ENCODE measurements at places on chromosomes 4 and X.

DNA sequence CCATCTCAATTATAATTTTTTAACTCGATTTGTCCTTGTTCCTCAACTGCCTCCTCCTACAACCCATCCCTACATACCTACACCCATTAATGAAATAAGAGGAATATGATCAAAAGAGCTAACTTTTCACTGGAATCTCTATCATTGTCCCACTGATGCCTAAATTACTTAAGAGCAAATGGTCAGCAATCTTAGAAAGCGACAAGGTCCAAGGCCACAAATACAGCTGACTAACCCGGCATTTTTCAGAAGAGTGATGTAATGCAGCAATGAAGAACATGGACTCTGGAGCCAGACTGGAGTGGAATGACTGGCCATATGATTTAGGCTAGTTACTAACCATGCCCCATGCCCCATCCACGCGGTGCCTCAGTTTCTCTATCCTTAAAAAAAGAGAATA lies 56.2 kb downstream of the PPA2 start:
- no peak for DNase-seq

DNA sequence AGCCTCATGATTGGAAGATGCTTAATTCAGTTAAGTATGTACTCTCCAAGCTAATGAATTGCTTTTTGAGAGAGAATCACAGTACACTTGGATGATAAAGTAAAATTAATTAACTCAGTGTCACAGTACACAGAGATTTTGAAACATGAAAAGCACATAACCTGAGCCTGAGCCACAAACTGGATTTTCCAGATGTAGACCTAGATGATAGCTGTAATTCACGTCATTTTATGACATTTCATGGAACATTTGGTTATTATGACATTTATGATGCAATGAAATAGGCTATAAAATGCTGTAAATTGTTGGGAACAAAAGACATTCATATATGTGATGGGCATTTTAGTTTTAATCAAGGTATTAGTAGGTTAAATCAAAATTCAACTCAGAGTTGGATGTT lies 983.7 kb downstream of the STPG2 start:
- no peak for DNase-seq

DNA sequence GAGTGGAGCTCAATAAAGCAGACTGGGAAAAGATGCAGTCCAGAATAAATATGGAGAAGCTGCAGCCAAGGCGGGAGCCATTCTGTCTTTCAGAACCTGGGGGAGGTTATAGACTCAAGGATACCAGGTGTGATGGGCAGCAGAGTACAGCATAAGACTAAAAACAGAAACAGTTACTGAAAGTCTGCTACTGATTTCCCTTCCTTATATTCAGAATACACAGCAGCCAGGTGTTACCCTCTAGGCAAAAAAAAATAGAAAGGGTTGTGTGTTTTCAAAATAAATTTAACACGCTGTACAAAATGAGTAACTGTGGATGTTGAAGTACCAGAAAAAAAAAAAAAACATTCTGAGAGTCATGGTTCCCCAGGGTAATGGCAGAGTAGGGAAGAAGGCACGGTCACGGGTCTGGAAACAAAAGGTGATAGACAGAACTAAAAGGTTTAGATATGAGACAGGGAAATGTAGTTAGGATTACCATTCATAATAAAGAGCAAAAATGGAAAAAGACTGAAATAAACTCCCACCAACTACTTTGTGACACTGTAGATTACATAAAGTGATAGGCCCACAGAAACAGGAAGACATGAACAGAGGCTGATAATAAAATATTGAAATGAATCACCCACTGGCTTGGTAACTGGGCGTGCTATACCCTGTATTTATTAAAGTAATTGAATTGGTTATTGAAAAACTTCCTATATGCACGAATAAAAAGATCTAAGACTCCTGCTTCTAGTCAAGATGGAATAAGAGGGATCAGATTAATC lies 10.8 kb upstream of the HHIP start:
- DNase-seq, result no peak

DNA sequence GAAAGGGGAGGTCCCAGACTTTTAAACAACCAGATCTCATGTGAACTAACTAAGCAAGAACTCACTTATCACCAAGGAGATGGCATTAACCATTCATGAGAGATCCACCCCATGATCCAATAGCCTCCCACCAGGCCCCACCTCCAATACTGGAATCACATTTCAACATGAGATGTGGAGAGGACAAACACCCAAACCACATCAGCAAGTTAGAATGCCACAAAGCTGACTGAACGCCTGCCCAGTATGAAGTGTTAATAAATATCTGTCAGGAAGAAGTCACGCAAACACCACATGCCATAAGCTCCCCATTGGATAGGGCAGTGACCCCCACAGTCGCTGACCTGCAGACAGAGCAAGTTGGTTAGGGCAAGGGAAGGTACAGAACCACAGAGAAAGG lies 14.3 kb downstream of the SLC10A6 start:
- no peak for DNase-seq

DNA sequence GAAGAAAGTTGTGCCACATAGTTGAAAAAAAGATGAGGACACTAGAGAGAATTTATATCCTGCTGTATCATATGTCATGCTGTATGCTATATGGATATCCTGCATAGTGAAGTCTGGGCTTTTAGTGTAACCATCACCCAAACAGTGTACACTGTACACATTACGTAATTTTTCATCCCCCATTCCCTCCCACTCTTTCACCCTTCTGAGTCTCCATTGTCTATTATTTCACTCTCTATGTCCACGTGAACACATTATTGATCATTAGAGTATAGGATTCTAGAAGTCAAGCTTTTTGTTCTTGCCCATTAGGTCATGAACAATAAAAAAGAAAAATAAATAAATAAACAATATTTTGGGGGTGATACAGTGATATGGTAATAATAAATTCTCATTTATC lies 18.0 kb upstream of the FRYL start:
- no peak for DNase-seq

DNA sequence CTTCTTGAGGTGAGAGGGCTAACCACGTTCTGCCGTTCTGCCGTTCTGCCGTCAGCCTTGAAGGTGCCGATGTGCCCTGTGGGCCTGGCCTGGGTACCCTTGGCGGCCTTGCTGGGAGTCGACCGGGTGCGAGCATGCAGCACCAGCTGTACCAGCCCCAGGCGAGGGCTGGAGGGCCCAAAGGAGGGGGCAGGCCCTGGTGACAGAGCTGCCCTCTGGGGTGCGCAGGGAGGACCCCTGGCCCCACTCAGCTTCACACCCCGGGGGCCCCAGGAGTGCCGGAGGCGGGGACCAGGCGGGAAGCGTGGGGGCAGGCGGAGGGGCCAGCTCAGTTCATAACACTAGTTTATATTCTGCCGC lies 22.1 kb downstream of the UVSSA start:
- no peak for DNase-seq

DNA sequence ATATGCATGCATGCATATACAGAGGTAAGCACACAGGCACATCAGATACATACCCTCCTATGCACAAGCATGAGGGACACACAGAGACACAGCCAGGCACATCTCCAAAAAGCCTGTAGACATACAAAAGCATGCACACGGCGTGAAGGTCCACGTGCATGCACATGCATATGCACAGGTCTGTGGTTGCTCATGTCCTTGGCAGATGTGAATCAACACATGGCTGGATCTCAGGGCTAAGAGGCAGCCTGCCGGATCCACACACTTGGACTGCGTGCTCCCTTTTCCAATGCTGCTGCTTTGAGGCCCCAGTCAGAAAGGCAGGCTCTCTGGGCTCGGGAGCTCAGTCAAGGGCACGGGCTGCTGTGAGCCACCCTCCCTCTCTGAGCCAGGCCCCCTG lies 3.6 kb downstream of the STARD8 start:
- no peak for DNase-seq

- no peak for DNase-seq
Measured at GRCh38 chr4:186082221-186082620, 13.3 kb downstream of the TLR3 start.

DNA sequence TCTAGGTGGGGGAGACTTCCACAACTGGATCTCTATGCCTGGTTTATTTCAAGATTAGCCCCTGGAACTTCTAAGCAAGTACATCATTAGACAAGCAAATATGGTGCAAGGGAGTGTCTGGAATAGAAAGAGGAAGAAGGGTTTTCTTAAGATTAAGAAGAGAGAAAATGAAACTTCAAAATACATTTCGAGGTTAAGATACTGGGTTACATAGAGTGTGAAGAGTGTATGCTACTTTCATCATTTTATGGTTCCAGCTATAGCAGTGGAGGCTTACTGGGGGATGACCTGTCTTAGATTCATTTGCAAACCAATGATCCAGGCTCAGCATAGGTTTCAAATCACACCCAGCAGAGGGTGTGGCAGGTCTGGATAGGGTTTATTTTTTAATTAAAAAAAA lies 144.4 kb upstream of the GATB start:
- no peak for DNase-seq

- no peak for DNase-seq
Measured at GRCh38 chr4:138851391-138852335, 163.9 kb upstream of the NOCT start.
